ENCODE measurements at places on chromosomes 5 and 9.
A peak's percentile ranks its signal among the peaks of the same experiment; 100 is the strongest.

GRCh38 chr5:39816866-39817265 lies 392.1 kb upstream of the DAB2 start:
- no peak for DNase-seq

DNA sequence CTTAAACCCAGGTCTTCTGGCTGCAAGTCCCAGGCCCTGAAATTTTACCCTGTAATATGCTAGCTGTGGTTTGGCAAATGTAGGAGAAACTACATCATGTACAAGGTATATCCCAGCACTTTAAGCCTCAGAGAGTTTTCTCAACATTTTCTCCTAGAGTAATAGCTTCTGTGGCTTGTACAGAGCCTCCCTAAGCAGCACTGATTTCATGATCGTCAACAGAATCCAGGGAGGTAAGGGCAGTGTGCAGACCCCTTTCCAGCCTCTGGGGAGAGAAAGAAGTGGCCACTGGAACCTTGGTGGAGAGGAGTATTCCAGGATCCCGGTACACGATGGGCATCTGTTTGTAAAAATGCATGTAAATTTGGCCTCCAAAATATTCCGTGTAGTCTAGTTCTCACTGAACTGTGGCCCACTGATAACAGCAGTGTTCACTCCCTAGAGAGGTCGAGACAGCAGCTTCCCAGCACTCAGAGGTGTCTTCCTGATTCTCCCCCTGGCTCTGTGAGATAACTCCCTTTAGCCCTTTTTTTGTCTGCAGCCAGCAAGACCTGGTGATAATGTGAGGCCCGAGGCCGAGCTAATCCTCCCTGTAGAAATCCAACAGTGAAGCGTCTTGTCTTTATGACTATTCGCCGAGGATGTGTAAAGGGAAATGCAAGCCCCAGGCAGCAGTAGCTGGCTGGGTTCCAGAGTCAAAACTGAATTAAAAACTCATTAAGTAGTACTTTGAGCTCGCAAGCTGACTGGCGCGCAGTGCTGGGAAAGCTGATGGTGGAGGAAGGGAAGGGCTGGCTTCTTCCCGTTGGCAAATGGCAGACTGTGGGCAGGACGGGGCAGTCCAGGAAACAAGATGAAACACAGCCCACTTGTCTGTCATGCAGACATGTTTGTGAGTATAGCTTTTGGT lies 59.0 kb downstream of the MAP1B start:
- no peak for DNase-seq

GRCh38 chr5:106759152-106759551 lies 911.6 kb downstream of the EFNA5 start:
- no peak for DNase-seq

DNA sequence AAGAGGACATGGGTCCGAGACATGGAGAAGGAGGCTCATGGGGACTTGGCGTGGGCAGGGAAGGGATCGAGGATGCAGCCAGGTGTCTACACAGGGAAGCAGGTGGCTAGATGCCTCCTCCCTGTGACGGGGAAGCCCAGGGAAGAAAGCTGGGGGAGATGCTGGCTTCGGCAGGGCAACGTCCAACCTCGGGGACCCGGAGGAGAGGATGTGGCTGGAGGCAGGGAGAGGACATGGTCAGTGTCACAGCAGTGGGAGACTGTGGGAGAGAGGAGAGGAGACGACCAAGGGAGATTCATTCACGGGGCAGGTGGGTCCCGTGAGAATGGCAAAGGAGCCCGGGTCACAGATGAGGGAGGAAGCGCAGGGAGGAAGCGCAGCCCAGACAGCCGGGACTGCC lies 73.2 kb upstream of the PHYKPL start:
- no peak for DNase-seq

DNA sequence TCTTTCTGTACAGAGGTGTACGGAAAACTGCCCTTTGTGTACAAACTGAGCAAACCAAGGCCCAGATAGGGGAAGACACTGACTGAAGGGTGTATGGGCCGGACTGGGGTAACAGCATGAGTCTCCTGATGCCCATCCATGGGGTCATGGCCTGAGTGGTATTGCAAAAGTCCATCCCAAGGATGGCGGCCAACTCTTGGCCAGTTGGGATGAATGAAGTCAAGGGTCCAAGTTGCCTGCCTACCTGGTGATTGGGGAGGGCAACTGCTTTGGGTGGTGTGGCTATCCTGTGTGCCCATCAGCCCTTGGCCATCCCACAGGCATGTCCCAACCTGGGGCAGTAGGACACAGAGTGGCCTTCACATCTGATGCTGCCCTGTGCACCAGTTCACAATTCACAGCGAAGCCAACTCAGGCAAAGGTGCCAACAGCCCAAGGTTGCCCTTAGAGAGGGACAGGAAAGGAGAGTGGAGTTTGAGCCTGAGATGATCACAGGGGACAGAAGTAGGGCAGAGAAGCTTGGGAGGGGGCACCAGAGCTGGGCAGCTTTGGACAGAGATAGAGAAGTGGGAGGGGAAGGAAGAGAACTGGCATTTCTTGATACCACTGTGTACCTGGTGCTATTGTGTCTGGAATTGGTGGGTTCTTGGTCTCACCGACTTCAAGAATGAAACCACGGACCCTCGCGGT lies 46.6 kb downstream of the COL15A1 start:
- no peak for DNase-seq

DNA sequence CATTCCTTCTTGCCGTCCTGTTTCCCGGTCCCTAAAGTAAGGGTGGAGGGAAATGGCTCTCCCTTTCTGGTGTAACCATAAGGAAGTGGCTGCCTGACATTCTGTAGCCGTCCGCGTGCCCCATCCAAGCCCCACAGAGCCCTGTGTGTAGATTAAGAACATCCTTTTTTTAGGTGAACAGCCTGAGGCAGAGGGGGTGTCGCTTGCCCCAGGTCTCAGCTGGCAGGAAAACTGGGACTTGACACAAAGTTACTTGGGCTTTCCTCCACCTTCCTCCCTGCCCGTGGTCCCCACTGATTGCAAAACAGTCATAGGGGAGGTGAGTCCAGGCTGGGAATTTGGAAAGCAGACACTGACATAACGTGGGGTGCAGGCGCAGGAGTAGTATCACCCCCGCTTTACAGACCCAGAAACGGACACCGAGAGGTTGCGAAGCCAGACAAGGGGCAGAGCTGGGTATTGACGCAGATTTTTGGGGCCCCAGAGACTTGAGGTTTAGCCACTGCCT lies 22.8 kb downstream of the C9orf50 start:
- no peak for DNase-seq

GRCh38 chr9:10443181-10443867 lies 169.5 kb downstream of the PTPRD start:
- no peak for DNase-seq

GRCh38 chr5:174535669-174536068 lies 188.7 kb upstream of the MSX2 start:
- no peak for DNase-seq

- no peak for DNase-seq
Observed at GRCh38 chr5:63233911-63234310, 655.3 kb downstream of the LRRC70 start.

DNA sequence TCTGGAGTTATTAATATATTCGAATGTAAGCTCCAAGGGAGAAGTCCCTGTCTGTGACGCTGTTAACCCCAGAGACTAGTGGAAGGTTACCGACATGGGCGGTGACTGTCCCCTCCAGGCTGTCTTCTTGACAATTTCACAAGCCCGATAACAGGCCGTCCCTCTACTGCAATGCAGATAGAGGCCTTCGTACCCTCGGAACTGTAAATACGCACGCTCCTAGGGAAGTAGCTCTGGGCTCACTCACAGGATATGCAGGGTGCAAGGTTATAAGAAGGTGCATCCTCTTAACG lies 680 bp upstream of the RFK start:
- DNase-seq, result no peak

- no peak for DNase-seq
Observed at GRCh38 chr9:72371151-72371550, 6.1 kb upstream of the ZFAND5 start.

- no peak for DNase-seq
Observed at GRCh38 chr5:96901384-96901783, 25.1 kb downstream of the ERAP2 start.

- DNase-seq, result no peak
Observed at GRCh38 chr9:15231788-15232635, 75.0 kb downstream of the TTC39B start.

DNA sequence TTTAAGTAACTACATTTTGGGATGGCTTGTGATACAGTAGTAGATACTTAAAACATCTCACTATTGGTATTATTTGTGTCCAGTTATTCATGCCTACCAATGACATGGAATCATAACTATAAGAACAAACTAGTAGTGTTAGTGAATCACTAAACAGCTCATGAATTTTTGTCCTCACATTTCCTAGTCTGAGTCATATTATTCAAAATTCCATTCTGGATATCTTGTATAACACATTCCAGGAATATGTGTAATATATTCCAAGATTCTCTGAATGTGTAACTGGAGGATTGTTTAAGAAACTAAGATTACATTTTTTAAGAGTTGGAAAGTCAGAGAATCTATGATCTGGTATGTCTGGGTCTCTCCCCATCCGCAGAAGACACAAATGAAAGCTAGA lies 565.3 kb upstream of the ZNF608 start:
- no peak for DNase-seq

DNA sequence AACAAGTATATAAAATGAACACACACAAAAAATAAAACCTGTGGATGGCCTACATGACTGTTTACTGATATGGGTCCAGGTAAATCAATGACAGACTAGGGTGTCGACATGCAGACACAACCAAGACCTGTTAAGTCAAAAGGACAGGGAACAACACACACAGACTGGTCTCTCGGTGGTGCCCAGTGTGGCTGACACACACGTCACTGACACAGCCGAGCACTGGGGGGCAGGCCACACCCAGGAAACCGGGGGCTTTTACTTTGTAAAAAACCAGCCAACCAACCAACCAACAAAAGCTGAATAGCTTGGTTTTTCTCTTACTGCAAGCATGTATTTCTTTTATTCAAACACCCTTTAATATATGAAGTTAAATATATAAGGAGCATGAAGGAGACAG lies 5.0 kb downstream of the FAM163B start:
- no peak for DNase-seq

DNA sequence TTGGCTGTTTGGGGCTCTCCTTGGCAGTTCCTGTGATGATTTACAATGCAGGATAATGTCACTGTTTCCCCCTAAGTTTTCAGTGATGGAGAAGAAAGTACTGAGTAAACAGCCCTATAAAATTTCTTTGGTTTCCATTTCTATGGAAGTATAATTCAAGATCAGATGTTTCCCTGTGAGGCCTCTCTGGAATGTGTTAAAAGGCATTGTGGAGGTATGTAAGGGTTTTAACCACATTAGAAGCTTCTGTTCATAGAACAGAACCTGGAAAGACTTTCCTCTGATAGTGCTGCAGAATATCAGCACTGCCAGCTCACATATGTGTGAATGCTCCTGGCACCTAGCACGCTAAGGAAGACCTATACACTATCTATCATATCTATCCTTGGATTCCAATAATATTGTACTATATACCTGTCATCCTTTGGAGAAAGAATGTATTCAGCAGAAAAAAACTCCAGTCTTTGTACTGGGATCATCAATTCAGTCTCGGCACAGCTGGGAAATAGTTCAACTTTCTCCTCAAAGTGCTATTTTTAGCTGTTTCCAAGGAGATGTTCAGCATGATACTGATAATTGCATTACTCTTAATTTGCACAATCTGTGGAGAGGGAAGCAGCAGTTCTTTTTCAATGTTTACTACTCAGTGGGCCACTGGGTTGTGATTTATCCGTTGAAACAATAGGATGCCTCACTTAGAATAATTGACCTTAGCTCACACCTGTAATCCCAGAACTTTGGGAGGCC lies 21.9 kb downstream of the TTC1 start:
- no peak for DNase-seq

GRCh38 chr9:82513242-82513751 lies 524.7 kb downstream of the SPATA31D1 start:
- DNase-seq, result no peak

DNA sequence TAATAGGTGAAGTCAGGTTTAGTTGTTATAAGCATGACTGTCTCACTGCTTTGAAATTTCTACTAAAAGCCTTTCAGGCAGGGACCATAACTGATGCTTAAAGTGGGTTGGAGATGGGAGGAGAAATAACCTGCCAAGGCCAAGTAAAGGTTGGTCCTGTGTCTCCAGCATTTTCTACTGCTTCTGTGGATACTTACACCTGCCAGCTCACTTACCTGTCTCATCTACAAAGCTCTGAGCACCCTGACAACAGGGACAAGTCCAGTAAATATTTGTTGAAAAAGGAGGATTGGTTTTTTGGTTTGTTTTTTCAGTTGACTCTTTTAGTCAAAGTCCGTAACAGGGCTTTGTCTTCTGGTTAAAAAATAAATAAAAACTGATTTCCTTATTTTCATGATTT lies 38.6 kb downstream of the GRAMD2B start:
- DNase-seq, result no peak

DNA sequence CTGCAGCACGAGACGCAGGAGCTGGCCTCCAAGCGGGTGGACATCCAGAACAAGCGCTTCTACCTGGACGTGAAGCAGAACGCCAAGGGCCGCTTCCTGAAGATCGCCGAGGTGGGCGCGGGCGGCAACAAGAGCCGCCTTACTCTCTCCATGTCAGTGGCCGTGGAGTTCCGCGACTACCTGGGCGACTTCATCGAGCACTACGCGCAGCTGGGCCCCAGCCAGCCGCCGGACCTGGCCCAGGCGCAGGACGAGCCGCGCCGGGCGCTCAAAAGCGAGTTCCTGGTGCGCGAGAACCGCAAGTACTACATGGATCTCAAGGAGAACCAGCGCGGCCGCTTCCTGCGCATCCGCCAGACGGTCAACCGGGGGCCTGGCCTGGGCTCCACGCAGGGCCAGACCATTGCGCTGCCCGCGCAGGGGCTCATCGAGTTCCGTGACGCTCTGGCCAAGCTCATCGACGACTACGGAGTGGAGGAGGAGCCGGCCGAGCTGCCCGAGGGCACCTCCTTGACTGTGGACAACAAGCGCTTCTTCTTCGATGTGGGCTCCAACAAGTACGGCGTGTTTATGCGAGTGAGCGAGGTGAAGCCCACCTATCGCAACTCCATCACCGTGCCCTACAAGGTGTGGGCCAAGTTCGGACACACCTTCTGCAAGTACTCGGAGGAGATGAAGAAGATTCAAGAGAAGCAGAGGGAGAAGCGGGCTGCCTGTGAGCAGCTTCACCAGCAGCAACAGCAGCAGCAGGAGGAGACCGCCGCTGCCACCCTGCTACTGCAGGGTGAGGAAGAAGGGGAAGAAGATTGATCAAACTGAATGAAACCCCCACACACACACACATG lies 654 bp downstream of the PURA start:
- DNase-seq, result peak; percentile 17

DNA sequence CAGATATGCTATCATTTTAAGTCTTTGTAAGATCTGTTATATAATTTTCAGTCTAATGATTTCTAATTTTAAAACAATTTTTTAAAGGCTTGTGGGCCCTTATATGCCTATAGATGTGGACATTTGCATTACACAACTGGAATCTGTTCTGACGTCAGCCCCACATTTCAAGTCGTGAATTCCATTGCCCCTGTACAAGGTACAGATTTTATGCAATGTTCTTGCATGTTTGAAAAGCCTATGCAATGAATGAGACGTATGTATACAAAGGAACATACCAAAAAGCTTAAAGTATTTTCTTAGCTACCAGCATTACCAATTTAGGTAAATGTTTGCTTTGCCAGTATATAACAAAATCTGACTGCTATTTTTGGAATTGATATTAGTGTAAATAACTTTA lies 77.2 kb downstream of the ITGA1 start:
- DNase-seq, result no peak

GRCh38 chr9:129109952-129110739 lies 447 bp downstream of the CRAT start:
- DNase-seq, result no peak

GRCh38 chr5:76930083-76930482 lies 22.8 kb upstream of the CRHBP start:
- no peak for DNase-seq

- DNase-seq, result no peak
Observed at GRCh38 chr5:78002690-78003089, 226.6 kb upstream of the TBCA start.

- DNase-seq, result no peak
Observed at GRCh38 chr5:131252824-131253171, 11.1 kb upstream of the CDC42SE2 start.

Data from activated CD8-positive, alpha-beta memory T cell treated with anti-CD3 and anti-CD28 coated beads for 48 hours (primary cell).